ENCODE measurements at places on chromosomes 4 and X.

GRCh38 chr4:15695729-15696128 is 7.1 kb upstream of the BST1 start:
- no peak for DNase-seq

DNA sequence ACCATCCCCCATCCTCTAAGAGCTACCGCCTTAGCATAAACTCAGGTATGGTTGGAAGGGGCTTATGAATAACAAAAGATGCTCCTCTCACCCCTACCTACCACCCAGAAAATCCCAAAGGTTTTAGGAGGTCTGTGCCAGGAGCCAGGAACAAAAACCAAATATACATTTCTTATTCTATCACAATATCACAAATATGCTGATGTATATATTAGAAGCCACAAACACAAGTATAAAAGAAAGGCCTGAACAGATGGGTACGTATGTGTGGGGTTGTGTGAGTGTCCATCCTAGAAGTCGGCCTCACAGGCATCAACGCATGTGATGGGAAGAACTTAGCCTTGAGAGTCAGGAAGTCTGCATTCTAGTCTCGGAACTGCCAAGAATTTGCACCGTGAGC is 8.7 kb upstream of the ANXA5 start:
- DNase-seq: no peak

DNA sequence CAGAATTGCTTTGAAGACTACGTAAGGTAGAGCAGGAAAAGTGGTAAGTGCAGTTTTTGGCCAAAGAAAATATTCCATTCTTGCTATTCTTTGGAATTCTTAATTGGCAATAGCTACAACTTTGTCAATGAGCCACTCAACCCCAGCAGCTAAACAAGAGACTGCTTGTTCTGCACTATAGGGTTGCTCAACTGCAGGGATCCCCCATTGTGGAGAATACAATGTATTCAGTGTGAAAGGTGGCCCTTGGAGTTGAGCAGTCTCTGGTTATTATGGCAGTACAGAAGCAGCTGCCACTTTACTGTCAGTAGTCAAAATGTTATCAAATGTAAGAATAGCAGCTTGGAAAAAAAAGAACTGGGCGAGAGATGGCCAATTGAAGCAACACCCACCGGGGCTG is 808.7 kb downstream of the CENPC start:
- DNase-seq: no peak

DNA sequence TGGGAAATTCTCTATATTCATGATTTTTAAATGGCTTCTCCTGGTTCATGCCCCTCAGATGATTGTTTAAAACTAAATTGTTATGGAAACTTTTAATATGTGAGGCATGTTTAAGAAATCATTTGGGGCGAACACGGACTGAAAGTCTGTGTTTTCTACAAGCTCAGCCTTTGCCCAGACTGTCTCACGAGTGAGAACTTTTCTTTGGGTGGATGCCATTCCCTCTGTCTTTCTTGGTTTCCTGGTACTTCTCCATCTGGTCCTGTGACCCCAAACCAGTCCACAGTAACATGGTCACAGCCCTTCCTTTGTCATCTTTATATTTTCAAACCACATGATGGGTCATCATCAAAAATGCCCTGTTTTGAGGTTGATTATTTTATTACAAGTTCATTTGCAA is 186.6 kb upstream of the GNPDA2 start:
- DNase-seq: no peak

DNA sequence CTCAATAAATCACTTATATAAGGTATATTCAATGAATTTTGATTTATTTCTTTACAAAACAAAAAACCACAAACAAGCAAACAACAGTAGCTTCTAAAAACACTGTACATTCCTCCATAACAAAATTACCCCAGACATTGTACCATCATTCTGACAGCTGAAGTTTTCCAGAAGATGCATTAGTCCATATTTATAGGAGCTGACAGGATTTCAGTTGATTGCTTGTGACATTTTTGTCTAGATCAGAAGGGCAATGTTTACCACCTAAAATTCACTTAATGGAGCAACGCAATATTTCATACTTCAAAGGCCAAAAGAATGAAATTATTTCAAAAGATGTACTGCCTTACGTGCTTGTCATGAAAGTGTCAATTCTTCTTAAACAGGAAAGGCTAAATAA is 167.0 kb downstream of the ATP10D start:
- no peak for DNase-seq
